HFF-Myc (cell line): ENCODE measurements at places on chromosomes 16 and 17.

GRCh38 chr16:12228602-12229499, 252.3 kb downstream of the SNX29 start:
- peak; percentile 72 for DNase-seq

DNA sequence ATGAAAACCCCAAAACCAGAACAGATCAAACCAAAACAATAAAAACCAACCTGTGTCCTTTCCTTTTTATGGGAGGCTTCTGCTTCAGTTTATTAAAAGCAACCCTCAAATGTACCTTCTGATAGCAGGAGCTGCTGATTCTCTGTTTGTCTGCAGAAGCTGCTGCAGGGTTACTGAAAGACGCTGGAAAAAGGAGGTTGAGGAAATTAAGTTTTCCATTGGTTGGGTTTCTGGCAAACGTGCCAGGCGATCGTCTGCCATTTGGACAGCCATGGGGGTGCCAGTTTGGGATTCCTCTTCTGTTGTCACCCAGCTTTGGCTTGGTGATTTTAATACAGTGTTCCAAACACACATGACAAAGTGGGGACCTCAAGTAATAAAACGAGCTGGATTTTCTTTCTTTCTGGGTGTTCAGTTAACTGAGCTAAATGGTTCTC, 185.4 kb upstream of the ZFHX3 start:
- DNase-seq = no peak

DNA sequence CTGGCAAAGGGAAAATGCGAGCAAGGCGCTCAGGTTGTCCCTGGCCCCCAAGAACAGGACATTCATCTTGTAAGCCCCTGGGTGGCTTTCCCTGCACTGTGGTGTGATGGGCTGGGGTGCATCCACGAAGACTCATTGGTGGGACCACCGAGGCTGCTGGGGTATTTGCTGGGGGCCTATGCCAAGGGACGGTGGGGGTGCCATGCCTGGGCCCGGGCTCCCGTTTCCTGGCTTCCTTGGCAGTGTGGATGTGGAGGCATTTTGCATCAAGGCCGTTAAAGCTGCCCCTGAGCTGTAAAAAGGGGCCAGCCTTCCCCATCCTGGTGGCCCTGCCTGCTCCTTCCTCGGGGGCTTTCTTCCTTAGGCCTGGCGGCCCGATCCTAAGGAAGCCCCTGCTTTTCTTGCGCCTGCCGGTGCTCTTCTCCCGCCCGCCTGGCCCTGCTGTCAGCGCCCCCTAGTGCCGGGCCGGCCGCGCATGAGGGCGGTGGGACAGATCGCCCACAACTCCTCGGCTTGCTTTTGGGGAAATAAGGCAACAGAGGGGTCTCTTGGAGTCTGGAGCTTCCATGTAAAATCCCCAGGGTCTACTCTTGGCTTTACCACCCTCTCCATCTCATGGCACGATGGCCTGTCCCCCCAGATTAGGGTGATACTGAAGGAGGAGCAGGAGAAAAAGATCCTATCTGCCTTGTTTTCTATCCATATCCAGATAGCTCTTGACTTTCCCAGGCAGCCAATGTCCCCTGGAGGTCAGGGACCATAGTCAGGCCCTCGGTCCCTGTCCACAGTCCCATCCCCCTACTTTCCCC, 9.8 kb upstream of the TBX2 start:
- no peak for DNase-seq

GRCh38 chr16:51153577-51154031, 2.5 kb upstream of the SALL1 start:
- DNase-seq = no peak

DNA sequence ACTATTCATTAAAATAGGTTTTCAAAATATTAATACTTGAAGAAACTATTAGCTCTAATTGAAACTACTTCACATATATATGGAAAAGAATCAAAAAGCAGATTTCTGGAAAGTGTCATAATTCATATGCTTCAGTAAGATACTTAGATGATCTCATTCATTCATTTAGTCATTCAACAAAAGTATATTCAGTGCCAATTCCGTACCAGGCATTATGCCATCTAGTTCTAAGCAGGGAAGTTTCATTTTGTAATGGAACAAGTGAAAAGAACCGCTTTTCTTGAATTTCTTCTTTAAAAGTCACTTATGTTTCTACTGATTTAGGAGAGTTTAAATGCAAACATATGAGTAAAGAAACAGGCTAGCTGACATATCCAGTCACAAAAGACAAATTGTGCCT, 118.3 kb upstream of the FAM20A start:
- no peak for DNase-seq

DNA sequence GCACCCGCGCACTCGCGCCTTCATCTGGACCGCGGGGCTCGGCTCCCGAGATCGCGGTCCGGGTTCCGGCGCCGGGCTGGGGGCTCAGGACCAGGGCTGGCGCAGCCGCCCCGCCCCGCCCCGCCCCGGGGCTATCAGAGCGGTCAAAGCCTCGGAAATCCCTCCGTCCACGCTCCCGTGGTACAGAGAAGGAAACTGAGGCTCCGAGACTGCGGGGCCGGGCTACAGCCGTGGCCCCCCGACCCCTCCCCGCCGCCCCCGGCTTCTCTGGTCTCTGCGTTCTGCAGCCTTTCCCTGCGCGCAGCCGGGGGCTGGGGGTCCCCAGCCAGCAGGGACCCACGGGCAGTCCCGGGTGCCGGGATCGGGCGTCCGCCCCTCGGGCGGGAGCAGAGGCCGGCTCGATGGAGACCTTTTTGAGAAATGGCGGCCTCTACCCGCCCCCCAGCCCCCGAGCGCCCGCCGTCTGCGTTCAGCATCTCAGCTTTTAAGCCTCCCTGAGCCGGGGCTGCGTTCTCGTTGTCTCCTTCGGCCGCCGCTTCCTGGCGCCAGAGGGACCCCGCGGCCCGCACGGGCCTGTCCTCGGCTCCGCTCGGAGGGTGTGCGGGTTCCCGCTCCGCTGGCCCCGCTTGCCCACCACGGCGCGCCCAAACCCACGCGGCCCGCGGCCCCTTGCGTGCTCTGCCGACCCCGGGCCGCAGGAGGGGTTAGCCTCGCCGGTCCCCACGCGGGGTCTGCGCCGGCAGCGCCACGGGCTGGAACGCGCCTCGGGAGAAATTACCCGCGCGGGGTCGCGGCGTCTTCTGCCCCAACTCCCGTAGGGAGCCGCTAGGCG, 1.5 kb upstream of the NPTX1 start:
- no peak for DNase-seq

- no peak for DNase-seq
Observed at GRCh38 chr16:67726106-67727034, 7.3 kb upstream of the GFOD2 start.

GRCh38 chr17:9206741-9207332, 185.5 kb downstream of the NTN1 start:
- no peak for DNase-seq

GRCh38 chr17:65712383-65713267, 151.2 kb upstream of the AXIN2 start:
- no peak for DNase-seq

DNA sequence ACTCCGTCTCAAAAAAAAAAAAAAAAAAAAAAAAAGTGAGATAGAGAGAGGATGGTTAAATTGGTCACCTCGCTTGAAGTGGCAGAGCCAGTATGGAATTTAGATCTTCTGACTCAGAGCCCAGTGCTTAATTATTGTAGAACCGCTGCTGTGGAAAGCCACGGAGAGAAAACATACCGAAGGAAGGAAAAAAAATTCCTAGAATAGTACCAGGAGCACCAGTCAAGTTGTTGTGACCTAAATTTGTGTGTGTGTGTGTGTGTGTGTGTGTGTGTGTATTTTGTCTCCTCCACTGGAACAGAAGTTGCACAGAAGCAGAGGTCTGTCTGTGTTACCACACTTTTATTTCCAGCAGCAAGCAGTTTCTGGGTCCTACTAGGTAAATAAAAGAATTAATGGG, 10.6 kb upstream of the NUP85 start:
- no peak for DNase-seq

- no peak for DNase-seq
Observed at GRCh38 chr16:35689764-35690163, 2230.4 kb downstream of the TP53TG3F start.

DNA sequence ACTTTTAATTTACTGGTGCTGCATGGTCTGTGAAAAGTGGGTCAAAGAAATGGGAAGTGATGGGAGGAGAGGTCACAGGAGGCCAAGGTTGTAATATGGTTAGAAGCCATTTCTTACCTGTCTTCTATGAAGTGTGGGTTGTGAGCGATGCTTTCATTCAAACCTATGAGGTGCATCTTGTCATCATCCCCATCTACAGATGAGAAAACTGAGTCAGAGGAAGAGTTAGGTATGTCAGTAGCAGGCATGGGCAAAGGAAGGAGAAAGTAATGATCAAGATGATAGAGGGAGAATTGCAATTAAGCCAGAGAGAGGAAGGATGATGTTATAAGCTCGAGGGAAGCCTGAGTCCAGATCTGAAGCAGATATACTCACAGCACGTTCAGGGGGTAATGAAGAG, 19.7 kb downstream of the CDH13 start:
- DNase-seq = no peak

GRCh38 chr16:29699324-29700219, 20.6 kb downstream of the QPRT start:
- no peak for DNase-seq

DNA sequence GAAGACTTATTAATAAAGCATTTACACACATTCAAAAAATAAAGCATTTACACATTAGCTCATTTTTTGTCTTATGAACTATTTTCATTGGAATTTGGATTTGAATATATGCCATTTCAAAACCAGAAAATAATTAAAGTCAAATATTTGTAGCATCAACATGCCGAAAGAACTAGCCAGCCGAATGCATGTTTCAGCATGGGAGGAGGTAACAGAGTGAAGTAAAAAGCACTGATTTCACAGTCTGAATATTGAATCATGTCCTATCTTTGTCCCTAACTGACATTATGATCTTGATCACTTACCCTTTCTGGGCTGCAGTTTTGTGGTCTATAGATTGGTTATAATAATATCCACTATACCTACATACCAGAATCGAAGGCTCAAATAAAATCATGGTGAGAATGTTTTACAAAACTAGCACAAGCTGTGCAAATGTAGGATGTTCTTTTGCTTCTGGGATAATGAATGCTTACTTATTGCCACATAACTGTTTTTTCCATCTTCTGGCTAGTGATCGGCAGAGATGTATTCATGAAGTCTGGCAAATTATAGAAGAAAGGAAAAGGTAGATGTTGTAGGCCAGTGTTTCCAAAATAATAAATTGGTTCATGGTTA, 84.7 kb downstream of the TUBD1 start:
- no peak for DNase-seq

GRCh38 chr16:31451681-31452351, 7.5 kb upstream of the ARMC5 start:
- DNase-seq = no peak

DNA sequence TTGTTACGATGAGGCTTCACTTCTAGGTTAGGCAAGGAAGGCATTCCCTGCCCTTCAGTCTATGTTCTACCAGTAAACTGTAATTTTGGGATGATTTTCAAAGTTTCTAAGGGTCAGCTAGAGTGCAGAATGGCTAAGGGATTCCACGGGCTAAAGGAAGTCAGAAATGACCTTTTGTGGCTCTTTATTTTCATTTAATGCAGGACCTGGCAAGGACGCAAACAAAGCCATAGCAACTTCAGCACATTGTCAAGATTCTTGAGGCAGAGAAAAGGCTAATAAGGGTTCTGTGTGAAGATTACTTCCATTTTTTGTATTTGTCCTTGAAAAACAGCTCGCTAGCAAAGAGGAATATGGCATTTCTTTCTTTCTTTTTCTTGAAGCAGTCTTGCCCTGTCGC, 76.6 kb downstream of the STX8 start:
- no peak for DNase-seq

GRCh38 chr16:85425074-85425662, 188.0 kb upstream of the GSE1 start:
- no peak for DNase-seq

GRCh38 chr16:50473356-50473945, 74.7 kb upstream of the NKD1 start:
- peak; percentile 9 for DNase-seq

GRCh38 chr17:9472541-9472940, 103.1 kb downstream of the STX8 start:
- no peak for DNase-seq

GRCh38 chr16:30351001-30351441, 4.1 kb downstream of the CD2BP2 start:
- no peak for DNase-seq

- no peak for DNase-seq
Observed at GRCh38 chr17:29622337-29623282, at the start of gene CORO6. CORO6 (minus strand) TSS chr17:29622912; CDS start chr17:29621421, 1,491 bp downstream.

DNA sequence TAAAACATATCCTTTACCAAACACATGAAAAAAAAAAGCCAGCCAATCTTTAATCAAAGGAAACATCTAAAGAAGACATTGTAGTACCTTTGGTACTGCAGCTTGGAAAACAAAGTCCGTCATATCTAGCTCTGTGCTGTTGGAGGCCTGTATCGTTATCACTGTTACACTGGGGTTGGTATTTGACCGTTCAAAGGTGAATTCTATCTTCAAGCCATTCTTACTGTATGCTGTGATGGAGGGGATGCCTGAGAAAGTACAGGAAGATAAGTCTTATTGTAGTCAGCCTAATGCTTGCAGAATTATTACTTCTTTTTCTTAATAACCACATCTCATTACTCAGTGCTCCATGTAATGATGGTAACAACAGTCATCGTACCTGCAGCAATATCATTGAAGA, 14.4 kb upstream of the PHLPP2 start:
- DNase-seq = no peak

DNA sequence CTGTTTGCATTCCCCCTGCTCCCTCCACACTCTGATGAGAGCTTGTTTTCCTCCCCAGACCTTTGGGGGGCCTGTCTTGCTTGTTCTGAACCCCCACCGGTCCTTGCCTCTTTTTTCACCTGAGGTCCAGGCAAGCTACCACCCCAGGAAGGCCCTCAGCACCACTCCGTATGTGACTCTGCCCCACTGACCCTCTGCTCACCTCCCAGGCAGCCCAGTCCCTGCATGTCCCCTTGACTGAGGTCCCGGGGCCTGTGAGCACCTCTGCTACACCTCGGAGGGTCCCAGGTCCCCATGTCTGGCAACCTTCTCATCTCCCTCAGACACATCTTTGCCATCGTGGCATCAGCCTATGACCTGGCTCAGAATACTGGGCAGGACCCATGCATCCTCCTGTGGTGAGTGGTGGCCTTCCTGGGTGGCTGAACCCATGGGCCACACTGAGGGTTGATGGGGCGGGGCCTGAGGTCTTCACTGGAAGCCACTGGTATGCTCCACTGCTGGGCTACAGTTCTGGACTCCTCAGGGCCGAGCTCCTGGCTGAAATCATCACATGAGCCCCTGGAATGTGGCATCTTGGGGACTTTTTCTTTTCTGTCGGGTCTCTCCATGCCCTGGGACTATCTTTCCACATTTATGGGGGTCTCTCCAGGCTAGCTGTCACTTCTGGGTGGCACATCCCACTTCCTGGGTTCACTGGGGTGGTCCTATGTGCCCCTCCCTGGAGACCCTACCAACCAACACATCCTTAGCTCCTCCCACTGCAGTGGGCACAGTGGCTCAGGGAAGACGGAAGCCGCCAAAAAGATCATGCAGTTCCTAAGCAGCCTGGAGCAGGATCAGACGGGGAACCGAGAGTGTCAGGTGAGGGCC, 3.5 kb downstream of the MYO15B start:
- DNase-seq = no peak

GRCh38 chr16:15861996-15862395, 5.2 kb upstream of the MYH11 start:
- DNase-seq = no peak

GRCh38 chr16:27152121-27152520, 51.2 kb upstream of the KDM8 start:
- DNase-seq = no peak

- no peak for DNase-seq
Observed at GRCh38 chr17:48357779-48358602, 72.0 kb downstream of the SKAP1 start.
